ENCODE measurements at places on chromosomes 12 and 14.

DNA sequence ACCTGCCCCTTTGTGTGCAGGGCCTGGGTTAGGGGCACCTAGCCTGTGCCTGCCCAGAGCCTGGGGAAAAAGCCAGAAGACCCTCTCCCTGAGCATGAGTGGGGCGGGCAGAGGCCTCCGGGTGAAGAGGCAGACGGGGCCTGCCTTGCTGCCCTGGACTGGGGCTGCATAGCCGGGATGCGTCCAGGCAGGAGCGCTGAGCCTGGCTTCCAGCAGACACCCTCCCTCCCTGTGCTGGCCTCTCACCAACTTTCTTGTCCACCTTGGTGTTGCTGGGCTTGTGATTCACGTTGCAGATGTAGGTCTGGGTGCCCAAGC is 216.1 kb downstream of the TMEM121 start:
- DNase-seq = no peak

DNA sequence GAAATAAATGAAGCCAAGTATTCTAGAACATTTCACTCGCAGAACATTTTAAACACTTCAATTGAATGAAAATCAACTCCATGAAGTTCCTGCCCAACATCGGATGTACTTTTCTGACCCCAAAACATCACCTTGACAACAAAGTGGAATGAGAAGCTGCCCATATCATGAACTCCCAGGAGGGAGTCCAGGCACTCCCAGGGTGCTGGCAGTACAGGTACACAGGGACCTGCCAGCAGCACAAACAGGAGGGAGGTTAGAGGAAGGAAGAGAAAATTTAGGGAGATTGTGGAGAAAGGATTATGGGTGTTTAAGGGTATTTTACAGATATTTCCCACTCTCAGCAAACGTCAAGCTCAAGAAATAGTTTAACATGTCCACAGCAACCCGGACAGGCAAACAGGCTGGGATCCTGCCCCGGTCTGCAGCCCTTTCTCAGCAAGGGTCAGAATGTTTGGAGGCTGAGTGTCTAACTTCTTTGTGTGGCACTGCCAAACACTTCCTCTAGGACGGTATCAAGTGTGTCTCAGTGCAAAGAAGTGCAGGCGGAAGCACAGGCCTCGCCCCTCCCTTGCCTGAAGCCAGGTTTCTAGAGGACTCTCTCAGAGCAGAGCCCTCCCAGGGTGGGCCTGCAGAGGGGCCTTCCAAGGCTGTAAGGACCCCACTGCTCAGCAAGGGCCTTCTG is 72.2 kb downstream of the SETD3 start:
- DNase-seq = no peak

DNA sequence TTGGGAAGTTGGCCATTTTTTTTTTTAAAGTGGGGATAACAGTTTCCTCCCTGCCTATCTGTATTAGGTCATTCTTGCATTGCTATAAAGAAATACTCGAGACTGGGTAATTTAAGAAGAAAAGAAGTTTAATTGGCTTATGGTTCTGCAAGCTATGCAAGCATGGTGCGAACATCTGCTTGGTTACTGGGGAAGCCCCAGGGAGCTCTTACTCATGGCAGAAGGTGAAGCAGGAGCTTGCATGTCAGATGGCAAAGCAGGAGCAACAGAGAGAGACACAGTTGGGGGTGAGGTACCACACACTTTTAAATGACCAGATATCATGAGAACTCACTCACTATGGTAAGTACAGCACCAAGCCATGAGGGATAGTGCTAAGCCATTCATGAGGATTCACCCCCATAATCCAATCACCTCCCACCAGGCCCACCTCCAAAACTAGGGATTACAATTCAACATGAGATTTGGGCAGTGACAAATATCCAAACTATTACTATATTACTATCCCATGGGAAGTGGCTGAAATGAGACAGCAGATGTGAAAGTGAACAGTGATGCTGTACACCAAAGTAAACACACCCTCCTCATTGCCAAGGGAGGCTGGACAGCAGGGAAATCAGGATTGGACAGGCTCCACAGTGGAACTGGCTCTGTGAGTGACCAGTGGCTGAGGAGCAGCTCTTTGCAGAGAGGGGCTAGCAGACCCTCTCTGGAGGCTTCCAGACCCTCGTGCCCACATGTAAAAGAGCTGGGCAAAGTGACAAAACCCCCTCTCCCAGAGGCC is 40.5 kb downstream of the CRACR2A start:
- no peak for DNase-seq

DNA sequence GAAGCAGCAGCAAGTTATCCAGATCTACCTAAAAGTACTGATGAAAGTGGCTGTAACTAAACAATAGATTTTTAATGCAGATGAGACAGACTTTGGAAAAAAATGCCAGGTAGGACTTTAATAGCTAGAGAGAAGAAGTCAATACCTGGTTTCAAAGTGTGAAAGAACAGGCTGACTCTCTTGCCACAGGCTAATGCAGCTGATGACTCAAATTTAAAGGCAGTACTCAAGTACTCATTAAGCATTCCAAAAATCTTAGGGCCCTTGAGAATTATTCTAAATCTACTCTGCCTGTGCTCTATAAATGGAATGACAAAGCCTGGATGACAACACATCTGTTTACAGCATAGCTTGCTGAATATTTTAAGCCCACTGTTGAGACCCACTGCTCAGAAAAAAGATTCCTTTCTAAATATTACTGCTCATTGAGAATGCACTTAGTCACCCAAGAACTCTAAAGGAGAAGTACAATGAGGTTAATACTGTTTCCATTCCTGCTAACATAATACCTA is 68.6 kb upstream of the SYT1 start:
- no peak for DNase-seq

GRCh38 chr12:94109160-94109559 is 39.2 kb upstream of the PLXNC1 start:
- peak; percentile 62 for DNase-seq

DNA sequence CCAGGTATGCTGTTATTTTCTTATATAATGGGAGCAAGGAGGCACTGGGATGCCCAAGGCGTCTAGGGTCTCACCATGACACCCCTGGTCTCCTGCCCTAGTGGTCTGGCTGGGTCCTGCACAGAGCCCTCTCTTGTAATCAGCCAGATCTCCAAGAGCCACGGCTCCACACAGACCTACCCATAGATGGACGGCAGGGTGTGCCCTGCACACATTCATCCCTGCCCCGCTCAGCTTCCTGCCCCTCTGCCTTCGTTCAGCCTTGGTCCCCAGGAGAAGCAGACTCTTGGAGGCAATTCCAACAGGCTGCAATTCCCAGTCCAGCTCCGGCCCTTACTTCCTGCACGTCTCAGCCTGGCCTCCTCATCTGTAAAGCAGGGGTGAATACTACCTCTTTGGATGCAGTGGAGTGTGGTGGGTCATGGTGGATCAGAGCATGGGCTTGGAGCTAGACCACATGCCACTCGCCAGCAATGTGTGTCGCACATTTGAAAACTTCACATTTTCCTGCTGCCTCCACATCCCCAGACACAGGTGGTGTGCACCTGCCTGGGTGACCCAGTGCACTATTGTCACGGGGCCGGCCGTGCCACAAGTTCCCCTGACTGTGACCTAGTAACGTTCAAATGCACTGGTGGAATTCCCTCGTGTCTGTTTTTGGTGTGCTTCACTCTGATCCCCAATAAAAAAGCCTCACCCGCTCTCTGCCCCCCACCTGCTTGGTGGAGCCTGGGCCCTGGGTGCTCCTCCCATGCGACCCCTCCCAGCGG is 171.1 kb upstream of the PRMT8 start:
- no peak for DNase-seq

DNA sequence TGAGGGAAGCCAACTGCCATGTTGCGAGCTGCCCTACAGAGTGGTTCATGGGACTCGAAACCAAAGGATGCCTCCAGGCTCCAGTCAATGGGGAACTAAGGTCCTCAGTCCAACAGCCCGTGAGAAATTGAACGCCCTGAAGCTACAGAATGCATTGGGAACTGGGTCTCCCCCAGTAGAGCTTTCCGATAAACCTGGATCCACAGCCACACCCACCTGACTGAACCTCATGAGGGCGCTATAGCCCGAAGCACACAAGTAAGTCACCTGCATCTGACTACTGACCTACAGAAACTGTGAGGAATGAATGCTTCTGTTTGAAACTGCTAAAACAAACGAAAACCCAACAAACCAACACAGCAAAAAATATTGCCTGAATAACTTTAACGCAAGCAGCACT is 1297.7 kb downstream of the AACS start:
- no peak for DNase-seq

DNA sequence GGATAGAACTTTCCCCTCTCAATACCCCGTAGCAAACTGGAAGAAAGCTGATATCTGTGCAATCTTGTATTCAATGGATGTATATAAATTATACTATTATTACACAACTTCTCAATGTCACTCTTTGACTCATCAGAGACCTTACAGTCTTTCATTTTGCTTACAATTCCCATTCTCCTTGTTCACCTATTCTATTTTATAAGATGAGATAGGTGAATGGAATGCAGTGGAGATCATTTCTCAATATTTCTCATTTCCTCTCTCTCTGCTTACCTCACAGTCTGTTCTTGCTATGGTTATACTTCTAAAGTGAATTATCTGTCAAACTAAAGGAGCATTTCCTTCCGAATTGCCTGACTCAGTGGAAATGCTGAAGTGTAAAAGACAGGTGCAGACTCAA is 14.9 kb downstream of the FOXA1 start:
- no peak for DNase-seq

DNA sequence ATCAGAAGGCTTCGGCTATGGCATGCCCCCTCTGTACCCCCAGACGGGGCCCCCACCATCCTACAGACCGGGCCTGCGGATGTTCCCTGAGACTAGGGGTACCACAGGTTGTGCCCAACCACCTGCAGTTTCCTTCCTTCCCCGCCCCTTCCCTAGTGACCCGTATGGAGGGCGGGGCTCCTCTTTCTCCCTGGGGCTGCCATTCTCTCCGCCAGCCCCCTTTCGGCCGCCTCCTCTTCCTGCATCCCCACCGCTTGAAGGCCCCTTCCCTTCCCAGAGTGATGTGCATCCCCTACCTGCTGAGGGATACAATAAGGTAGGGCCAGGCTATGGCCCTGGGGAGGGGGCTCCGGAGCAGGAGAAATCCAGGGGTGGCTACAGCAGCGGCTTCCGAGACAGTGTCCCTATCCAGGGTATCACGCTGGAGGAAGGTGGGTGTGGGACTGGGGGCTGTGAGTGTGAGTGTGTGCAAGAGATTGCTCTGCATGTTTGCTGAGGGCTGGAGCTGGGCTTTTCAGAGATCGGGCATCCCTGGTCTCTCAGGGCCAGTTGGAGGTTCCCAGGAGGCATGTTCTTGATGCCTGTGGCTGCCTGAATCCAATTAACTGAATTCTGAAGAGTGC is 8.6 kb downstream of the NFATC4 start:
- DNase-seq = no peak

- DNase-seq = no peak
These were observed 17.1 kb upstream of the MYO1H start for GRCh38 chr12:109330282-109331230.

DNA sequence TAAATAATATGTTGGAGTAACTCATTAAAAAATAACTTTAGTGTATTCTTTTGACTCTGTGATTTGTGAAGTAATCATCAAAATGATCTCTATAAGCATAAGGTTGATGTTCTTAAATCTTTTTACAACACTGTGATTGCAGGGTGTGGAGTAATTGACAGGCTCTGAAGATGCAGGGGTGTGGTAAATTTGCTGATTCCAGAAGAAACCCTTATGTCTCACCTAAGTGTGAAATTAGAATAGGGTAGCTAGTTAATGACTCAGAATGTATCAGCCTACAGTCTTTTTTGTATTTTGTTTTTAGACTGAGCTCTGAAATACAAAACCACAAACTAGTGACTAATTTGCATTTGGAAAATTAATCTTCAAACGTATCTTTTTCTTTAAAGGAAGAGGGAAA is 5.9 kb downstream of the PRPF39 start:
- peak; percentile 15 for DNase-seq

DNA sequence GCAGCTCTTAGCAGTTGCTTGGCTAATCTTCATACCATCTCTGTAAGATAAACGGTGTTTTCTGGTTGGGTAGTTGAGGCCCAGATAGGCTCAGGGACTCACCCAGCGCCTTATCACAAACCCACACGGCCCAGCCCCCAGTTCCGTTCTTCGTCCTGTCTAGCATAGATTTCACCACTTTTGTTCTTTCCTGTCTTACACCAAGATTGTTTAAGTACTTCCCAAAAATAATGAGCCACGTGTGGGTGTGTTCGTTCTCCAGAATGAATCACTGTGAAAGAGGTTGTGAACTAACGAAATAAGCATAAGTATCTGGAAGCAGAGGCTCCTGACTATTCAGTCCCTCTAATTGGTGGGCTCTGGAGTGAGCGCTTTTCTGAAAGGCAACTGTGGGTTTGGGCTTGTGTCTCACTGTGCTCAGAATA is 21.4 kb downstream of the ACVR1B start:
- peak; percentile 53 for DNase-seq

GRCh38 chr14:20306079-20306423 is 300 bp upstream of the TTC5 start:
- DNase-seq = no peak

GRCh38 chr12:65808580-65808979 is 15.7 kb upstream of the HMGA2 start:
- DNase-seq = no peak

- DNase-seq = no peak
These were observed 42.4 kb downstream of the ITPK1 start for GRCh38 chr14:93073358-93073707.

DNA sequence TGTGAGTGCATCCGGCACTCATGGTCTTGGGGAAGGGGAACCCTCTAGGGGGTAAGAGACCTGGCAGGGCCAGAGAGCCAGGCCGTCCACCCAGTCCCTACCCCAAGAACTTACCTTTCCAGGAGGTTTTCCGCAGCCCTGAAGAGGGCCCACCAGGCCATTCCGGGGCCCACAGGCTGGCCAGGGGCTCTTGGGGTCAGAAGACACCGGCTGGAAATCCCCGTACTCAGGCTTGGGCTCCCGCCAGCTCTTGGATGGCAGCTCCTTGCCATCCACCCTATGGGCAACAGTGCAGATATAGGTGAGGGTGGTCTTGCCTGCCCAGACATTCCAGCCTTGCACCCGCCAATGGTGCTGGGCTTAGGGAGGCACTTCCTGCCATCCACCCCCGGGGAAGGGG is 34.6 kb downstream of the NCKAP5L start:
- DNase-seq = no peak

DNA sequence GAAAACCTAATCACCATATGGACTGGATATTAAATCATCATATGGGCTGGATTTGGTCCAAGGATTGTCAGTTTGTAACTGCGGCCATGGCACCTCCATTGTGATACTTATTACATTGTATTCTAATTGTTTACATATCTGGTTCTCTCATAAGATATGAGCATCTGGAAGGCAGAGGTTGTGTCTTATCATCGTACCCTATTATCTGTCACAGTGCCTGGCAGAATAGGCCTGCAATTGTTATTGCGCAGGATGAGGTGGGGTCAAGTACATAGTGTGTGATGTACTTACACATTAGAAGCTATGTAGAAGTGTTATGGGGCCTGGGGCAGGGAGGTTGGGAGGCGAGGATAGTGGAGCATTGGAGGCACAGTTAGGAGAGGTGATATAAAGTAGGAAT is 4.7 kb downstream of the IFT43 start:
- no peak for DNase-seq

- DNase-seq = no peak
These were observed 130.8 kb upstream of the CNTN1 start for GRCh38 chr12:40561395-40561966.

All from adipocyte (in vitro differentiated cells).